Hematopoietic multipotent progenitor cell treated with erythropoietin and hydrocortisone succinate and interleukin-3 and kit ligand, for 4 days (in vitro differentiated cells): ENCODE measurements at places on chromosomes 7 and 10.

- no peak for DNase-seq
These were observed 71.5 kb downstream of the COL13A1 start for GRCh38 chr10:69873135-69873639.

DNA sequence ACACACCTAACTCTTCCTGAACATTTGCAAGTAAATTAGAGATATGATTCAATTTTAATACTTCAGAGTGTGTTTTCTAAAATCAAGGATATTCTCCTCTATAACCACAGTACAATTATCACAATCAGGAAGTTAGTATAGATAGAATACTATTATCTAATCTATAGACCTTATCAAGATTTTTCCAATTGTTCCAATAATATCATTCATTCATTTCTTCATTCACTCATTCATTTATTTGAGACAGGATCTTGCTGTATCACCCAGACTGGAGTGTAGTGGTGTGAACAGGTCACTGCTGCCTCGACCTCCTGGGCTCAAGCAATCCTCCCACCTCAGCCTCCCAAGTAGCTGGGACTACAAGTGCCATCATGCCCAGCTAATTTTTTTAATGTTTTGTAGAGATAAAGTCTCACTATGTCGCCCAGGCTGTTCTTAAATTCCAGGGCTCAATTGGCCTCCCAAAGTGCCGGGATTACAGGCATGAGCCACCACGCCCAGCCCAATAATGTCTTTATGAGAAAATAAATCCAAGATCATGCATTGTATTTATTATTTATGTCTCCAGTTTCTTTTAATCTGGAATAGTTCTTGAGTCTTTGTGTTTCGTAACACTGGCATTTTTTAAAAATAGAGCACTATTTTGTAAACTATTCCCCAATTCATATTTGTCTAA lies 10.6 kb upstream of the MRPS16 start:
- no peak for DNase-seq

DNA sequence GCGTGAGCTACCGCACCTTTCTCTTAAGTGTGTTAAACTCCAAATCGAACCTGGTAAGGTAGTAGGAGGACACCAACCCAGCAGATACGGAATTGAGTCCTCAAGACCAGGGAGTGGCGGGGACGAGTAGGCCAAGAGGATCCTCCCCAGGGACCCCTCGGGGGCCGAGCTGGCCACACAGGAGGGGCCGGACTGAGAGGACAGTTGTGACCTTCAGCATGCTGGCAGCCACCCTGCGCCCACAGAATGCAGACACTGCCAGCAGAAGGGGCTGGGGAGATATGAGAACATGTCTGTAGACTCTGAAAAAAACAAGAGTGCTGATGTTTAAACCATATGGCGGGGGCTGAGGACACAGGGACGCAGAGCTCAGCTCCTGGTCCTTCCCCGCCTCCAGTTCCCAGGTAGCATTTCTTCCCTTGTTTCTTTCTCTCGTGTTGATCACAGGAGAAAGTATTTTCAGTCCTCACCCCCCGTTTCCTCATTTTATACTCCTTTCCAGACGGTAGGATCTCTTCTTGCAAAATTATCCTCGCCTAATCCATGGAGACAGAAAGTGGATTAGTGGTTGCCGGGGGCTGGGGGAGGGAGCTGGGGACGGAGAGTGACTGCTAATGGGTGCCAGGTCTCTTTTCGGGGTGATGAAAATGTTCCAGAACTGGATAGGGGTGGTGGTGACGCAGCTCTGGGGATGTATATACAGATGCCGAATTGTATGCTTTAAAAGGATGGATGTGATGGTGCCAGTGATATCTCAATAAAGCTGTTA lies 11.5 kb upstream of the UNCX start:
- DNase-seq, result no peak

DNA sequence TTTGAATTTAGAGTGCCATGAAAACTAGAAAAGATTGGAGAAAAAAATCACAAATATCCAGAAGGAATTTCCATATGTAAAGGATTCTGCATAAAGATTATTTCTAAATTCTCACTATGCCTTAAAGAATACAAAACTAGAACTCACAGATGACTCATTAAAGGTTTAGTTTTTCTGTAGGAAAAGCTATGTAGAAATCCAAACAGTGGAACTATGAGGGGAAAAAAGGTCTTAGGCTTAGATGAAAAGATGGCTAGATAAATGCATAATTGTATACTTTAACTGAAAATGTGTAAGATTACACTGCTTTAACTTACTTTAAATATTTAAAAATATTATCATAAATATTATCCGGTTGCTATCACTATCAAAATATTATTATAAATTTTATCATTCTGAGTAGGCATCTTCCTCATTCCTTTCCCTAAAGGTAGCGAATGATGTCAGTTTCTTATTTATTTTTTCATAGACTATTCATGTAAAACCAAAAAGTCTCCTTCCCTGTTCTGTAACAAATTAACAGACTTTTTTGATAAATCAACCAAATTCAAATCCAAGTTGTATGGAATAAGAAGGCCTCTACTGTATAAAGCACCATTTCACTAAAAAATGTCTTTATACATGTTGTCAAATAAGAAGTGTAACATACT lies 69.1 kb upstream of the COMTD1 start:
- DNase-seq, result no peak

DNA sequence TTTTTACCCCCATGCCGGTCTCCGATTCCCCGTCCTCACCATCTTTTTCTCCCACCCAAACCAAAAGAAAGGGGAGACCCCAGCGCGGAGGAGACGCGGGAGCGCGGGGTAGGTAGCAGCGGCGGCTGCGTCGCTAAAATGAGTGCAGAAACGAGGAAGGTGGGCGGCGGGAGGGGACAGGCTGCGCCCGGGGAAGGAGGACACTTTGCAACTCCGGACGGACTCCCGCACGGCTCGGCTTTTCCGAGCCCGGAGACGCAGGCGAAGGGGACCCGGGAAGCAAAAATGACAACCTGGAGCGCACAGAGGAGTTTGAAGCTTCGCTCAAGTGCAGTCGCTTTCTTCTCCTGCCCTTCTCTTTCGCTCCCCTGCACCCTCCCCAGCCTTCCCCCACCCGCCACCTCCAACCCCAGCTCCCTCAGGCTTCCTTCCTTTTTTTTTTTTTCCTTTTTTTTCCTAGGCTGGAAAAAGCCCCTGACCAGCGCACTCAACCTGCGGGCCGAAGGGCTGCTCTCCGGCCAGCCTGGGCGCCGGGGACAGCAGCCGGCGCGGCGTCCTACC lies 453 bp downstream of the SFMBT2 start:
- peak; percentile 51 for DNase-seq
